Hypothalamus (tissue), 51 donors: ENCODE measurements at places on chromosomes 3 and 15.

- no peak for DNase-seq
Observed at GRCh38 chr15:84666373-84666772, 8.4 kb upstream of the NMB start.

DNA sequence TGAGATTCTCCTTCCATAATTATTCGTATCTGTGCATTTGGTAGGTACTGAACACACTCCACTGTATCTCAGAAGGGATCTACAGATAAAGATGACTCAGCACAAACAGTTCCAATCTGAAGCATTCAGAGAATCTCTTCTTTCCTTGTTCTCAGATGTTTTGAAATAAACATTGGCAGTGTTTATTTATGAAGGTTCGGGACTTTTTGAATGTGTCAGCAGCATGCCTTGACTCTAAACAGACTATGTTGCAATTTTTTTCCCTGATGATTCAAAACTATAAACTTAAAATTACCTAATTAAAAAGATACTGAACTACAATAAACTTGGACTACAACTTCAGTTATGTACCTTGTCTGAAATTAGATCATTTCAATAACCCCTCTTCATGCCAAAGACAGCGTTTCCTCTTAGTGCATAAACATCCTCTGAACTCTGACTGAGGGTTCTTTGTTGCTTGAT, 612.9 kb upstream of the TBL1XR1 start:
- no peak for DNase-seq

DNA sequence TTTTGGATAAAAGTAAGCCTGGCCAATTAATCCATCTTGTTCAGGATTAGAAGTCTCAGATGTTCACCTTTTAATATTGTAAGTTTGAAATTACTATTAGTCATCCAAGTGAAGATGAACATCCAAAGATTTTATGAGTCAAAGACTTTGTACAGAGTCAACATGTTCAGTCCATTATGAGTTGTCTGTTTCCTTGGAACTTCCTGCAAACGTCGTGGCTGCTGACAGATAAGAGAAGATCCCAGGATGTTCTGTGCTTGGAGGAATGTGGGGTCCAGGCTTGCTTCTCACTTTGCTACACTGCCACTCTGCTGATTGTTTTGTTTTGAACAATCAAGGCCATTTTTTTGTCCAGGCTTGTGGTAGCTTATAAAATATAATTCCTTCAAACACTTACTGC, 74.3 kb upstream of the SLCO2A1 start:
- DNase-seq: no peak

DNA sequence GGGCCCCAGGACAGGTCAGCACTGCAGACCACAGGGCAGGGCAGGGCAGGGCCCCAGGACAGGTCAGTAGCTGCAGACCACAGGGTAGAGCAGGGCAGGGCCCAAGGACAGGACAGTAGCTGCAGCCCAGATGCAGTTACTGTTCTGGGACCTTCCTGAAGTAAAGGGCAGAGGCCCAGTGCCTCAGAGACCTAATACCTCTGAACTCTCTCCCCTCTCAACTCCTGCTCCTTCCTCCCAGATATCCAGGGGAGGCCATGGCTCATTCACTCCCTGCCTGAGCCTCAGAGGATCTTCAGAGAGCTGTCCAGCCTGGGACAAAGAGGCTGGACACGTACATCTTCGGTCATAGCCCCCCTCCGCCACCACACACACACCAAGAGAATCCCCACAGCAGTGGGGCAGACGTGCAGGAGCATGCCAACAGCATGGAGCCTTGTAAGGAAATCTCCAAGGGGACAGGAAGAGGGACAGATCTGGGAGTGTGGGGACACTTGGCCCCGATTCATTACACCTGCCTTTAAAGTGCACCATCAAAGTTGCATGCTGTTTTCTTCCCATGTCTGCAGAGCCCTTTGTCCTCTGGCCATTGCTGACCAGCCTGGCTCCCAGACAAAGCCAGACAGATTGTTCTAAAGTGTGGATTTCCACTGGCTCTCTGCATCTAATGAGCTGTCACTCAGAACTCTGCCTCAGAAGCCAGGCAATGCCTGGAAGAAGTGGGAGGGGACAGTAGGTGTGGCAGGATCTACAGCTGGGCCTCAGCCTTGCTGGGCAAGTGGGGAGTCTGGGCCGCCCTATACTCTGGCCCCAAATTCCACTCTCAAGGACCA, 24.2 kb upstream of the BUB1B start:
- DNase-seq: no peak

- peak; percentile 2 for DNase-seq
Observed at GRCh38 chr3:3800080-3800455, 837 bp downstream of the LRRN1 start.

GRCh38 chr3:159734681-159735080, 254.0 kb upstream of the IL12A start:
- no peak for DNase-seq

GRCh38 chr3:36943601-36944000, 1.3 kb downstream of the TRANK1 start:
- no peak for DNase-seq

DNA sequence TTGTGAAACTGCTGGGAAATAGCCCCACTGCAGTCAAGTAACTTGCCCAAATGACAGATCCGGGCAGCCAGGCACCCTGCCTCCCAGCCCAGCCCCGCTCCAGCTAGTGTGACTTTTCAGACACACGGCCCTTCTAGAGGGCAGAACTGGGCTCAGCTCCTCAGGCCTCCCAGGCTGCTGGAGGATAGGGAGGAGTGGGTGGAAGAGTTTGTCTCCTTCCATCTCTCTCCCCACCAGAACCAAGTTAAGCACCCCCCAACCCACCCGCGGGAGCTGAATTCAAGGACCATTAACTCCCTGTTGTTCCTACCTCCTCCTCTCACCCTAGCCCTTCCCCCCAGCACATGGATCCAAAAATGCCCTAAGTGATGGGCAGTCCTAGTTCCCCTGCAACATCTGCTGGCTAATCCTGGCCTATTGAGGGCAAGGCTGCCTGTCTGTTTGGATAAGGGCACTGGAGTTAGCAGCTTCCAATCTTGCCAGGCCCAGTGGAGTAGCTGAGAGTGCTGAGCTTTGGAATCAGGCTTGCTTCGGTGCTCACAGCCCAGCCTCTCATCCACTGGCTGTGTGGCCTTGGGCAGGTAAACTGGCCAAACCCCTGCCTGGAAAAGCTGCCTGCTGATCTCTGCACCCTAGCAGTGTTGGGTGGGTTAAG, 3.1 kb downstream of the CCDC33 start:
- no peak for DNase-seq

DNA sequence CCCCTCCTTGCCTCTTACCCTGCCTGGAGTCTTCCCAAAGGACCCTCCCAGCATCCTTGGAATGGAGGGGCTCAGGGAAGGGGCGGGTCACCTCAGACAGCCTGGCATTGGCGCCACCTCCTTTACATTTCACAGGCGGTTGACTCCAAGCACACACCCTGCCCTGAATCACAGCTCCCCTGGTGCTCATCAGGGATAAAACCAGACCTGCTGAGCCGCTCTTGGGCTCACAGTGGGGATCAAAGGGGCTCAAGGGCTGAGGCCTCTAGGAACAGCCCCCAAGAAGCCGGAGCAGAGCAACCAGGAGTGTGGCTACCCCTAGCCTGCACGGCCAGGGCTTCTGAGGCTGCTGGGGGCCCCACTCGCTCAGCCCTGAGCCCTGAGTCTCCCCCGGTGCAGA, 16.6 kb downstream of the LINGO1 start:
- DNase-seq: no peak

GRCh38 chr15:63088533-63089245, 33.0 kb upstream of the LACTB start:
- DNase-seq: no peak

GRCh38 chr15:88113613-88114308, 142.8 kb downstream of the NTRK3 start:
- no peak for DNase-seq

GRCh38 chr15:83372434-83372891, 74.7 kb upstream of the SH3GL3 start:
- DNase-seq: no peak

GRCh38 chr3:146834917-146835316, 229.8 kb upstream of the PLSCR5 start:
- no peak for DNase-seq

DNA sequence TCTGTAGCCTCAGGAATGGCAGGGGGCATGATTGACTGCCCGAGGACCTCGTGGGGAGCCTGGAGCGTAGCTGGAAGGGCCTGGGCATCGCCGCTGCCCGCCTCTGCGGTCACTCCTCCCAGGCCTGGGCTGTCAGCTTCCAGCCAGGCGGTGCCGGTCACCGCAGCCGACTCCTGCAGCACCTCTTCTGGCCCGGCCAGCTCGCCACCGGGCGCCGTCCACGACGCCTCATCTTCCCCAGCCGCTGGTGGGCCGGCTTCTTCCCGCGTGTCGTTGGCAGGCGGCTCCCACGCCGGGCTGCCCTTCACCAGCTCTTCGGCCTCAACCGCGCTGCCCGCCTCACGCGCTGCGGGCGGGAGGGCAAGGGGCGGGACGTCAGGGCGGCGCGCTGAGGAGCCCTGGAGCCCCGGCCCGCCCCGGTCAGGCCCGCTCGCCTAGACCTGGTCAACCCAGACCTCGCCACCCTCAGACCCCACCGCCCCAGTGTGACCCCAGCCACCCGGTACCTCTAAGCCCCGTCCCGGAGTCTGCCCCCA, 1.0 kb downstream of the CSPG5 start:
- DNase-seq: no peak
